GM19239 (cell line): ENCODE measurements at places on chromosomes 4 and X.

GRCh38 chrX:68261060-68261672 is 172.1 kb downstream of the OPHN1 start:
- DNase-seq: no peak

DNA sequence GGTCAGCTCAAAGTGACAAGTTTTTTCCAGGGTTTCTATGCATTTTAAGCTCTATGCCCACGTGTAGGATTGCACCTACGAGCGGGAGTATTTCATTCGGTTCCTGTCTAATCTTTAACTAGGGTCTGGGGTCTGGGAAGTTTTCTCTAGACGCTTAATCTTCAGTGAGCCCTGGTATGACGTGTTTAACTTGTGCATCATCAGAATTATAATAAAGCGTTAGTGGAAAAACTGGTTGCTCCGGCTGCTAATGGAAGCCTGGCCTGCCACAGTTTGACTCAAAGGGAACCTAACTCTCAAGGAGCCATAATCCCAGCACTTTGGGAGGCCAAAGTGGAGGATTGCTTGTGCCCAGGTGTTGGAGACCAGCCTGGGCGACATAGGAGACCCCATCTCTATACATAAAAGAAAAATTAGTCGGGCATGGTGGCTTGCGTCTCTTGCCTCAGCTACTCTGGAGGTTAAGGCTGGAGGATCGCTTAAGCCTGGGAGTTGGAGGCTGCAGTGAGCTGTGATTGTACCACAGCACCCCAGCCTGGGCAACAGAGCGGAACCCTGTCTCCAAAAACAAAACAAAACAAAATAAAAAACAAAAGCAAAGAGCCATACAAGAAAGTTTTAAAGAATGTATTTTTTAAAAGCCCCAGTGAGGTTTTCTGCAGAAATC is 30.2 kb downstream of the ARSD start:
- DNase-seq: no peak

GRCh38 chr4:16663732-16664131 is 234.7 kb downstream of the LDB2 start:
- no peak for DNase-seq

- no peak for DNase-seq
Measured at GRCh38 chrX:149221230-149221629, 283.9 kb downstream of the IDS start.

- DNase-seq: no peak
Measured at GRCh38 chr4:79049840-79050540, 110.8 kb upstream of the PAQR3 start.

DNA sequence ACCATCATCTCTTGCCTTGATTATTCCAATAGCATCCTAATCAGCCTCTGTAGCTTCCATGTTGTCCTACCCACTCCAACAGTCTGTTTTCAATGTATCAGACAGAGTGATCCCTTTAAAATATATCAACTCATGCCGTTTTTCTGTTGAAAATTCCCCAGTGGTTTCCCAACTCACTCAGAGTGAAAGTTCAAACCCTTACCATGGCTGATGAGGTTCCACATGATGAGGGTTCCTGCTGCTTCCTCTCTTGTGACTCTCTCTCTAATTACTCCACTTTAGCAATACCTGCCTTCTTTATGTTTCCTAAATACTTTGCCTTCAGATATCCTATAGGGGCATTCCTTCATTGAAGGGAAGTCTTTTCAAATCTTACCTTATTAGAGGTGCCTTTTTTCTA is 334.7 kb downstream of the PPP1R2C start:
- no peak for DNase-seq

GRCh38 chrX:135354288-135354687 is 45.0 kb downstream of the ETDC start:
- DNase-seq: no peak

DNA sequence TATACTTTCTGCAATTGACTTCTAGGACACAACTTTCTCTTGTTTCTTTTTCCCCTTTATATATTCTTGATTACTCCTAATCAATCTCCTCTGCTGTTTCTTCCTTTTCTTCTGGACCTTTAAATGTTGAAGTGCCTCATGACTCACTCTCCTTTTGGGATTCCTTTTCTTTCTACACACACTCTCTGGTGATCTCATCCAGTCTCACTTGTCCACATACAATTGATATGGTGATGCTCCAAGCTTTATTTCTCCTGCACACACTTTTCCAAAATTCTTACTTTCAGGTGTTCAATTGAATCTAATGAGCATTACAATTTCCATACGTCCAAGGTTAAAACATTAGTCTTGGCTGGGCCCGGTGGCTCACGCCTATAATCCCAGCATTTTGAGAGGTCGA is 794.8 kb upstream of the EPHA5 start:
- DNase-seq: no peak

GRCh38 chrX:10612215-10612614 is 8.2 kb downstream of the MID1 start:
- no peak for DNase-seq

GRCh38 chr4:98625399-98625798 is 33.0 kb downstream of the TSPAN5 start:
- no peak for DNase-seq

DNA sequence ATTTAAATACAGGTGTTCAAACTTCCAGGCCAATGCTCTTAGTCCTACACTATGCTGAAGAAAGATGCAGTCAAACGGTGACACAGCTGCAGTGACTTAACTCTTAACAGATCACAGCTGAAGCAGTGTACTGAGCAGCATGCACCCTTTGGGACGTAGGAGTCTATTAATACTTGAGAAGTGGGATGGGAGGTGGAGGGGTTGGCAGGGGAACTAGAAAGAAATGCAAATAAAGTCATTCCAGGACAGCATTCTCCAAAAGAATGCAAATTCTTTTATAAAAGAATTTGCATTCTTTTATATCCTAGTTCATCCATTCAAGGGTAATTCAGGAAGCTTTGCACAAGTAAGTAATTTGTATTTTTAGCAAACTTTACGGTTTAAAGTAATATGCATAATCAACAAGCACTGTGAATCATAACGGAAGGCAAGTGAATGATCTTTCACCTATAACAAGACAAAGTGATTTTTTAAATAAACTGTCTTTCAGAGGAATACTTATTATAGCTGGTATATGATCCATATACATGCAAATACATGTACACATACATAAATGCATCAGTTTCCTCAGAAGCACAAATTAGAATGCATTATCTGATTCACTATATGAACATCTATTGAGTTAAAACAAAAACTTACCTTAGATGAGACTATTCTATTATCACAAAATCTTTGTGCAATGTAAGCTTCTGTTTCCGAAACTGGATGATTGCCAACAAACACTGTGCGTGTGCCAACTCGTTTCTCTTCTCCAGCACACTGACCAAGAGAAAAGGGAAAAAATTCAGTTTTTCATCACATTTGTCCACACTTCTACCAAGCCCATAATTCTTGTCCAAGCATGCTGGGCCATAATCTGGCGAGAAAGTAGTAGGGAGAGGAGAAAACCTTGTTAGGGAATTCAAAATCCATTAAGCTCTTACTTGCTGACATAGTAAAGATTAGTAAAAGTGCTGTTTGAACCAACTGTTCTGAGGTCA is 106.5 kb downstream of the ATP11C start:
- DNase-seq: no peak

- peak; percentile 28 for DNase-seq
Measured at GRCh38 chr4:40672528-40673522, 43.2 kb upstream of the RBM47 start.

DNA sequence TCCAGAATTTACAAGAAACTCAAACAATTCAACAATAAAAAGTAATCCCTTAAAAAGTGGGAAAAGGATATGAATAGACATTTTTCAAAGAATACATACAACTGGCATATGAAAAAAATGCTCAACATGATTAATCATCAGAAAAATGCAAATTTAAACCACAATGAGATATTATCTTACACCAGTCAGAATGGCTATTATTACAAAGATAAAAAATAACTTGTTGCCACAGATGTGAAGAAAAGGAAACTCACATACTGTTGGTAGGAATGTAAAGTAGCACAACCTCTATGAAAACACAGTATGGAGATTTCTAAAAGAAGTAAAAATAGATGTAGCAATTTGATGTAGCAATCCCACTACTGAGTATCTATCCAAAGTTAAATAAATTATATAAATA is 65.1 kb upstream of the DIAPH2 start:
- no peak for DNase-seq

DNA sequence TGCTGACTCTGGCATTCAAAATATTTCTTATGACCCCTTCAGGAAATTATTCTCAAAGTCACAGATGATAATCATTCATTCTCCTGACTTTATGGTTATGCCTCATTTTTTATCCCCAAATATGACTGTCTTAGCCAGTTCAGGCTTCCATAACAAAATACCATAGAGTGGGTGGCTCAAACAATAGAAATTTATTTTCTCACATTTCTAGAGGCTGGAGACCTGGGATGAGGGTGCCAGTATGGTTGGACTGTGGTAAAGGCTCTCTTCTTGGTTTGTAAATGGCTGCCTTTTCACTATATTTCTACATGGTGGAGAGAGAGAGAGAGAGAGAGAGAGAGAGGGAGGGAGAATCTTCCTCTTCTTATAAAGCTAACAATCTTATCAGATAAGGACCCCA is 20.5 kb downstream of the FRMD7 start:
- no peak for DNase-seq

- DNase-seq: no peak
Measured at GRCh38 chr4:138562544-138562991, 320.4 kb upstream of the SLC7A11 start.

- peak; percentile 71 for DNase-seq
Measured at GRCh38 chrX:72181178-72182125, at the start of gene PIN4. Gene PIN4 (plus strand): TSS chrX:72181757. CDS start chrX:72181786, 29 bp downstream.

GRCh38 chr4:40308528-40309122 is 26.5 kb upstream of the CHRNA9 start:
- DNase-seq: no peak

DNA sequence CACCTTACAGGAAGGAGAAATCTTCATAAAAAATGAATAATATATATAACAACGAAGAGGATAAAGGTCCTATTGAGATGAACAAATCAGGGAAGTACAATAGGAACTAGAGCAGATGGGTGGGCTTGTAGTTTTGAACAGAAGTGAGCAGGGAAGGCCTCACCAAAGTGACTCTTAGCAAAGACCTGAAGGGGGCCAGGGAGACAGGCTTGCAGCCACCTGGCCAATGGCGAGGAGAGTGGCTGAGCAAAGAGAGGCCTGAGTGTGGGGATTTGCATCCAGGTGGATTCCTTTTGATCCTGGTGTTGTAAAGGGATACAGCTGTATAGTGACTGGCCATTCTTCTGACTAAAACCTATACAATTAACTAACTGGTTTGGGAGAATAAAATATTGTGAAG is 354.1 kb downstream of the CAMK2D start:
- no peak for DNase-seq

DNA sequence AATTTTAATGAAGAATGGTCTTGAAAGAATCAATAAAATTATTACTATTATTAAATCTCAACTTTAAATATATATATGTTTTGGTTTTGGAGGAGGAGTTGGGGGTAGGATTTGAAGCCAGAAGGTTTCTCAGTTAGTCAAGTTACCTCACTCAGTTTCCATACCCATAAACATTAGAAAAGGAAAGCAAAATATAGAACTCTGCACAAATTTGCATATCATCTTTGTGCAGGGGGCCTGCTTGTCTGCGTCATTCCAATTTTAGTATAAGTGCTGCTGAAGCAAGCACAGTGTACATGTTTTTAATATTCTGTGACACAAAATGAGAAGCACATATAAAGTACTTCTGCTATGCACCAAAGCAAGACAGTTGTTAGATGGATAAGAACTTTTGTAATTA is 47.5 kb upstream of the SCRG1 start:
- DNase-seq: peak; percentile 15

DNA sequence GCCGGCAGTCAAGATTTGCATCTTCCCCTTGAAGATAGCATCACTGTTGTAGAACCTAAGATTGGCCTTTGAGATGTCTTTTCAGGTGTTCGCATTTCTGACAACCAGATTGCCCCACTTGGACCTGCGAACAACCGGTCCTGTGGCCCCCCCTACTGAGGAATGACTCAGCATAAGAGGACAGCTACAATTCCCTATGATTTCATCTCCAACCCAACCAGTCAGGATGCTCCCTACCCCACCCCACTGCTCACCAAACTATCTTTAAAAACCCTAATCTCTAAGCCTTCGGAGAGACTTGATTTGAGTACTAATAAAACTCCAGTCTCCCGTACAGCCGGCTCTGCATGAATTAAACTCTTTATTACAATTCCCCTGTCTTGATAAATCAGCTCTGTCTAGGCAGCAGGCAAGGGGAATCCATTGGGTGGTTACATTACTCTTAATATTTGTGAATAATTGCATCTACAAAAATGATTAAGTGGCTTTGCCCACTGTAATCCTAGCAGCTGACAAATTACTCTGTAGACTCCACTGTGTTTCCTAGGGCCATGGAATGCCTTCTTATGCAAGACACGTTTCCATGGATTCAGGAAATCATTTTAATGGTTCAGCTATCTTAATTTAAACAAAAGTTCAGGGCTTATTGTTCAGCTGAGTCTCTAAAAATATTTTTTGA is 95.4 kb downstream of the GPR143 start:
- DNase-seq: no peak

DNA sequence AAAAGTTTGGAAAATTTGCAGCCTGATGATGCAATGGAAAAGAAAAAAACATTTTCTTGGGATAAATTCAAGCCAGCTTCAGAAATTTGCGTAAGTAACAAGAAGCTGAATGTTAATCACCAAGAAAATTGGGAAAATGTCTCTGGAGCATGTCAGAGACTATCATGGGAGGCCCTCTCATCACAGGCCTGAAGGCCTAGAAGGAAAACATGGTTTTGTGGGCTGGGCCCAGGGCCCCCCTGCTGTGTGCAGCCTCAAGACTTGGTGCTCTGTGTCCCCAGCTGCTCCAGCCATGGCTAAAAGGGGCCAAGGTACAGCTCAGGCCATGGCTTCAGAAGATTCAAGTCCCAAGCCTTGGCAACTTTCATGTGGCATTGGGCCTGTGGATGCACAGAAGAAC is 1049.8 kb upstream of the GRIA3 start:
- DNase-seq: no peak

DNA sequence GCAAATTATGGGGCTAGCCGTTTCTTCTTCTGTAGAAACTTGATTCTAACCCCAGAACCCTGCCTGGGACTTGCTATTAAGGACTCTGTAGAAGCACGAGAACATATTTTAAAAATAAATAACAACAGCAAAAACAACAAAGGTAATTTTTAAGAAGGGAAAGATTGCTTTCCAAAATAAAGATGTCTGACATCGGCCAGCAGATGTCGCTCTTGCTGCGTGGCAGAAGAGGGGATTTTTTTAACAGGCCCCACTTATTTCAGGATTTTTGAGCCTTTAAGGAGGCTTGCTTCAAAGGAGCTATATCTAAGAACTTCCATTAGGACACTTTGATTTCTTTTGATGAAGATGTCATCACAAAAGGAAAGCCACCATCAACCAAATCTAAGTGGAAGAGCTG is 62.8 kb upstream of the EGFL6 start:
- DNase-seq: peak; percentile 15

GRCh38 chr4:53688186-53688790 is 97.0 kb upstream of the LNX1 start:
- no peak for DNase-seq

DNA sequence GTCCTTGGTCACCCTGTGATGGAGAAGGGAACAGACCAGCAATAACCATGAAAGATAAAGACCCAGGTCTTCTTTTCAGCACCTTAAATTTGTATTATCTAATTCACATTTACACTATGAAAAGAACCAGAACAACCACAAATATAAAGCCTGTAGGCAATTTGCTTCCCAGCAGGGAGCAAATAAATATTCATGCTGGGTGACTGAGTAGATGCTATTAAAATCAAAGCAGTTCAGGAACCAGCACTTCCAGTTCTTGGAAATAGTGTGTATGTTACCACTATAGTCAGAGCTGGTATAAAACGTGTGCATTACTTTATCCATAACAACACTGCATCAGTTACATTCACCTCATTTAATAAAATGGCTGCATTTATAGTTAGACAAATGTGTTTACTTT is 177.8 kb upstream of the ETNPPL start:
- no peak for DNase-seq
